Skeletal muscle cell (primary cell): ENCODE measurements at places on chromosomes 7 and 10.

- no peak for DNase-seq
Observed at GRCh38 chr10:131448171-131448570, 136.7 kb upstream of the TCERG1L start.

GRCh38 chr7:139940866-139941265 lies 111.8 kb downstream of the TBXAS1 start:
- DNase-seq = no peak

DNA sequence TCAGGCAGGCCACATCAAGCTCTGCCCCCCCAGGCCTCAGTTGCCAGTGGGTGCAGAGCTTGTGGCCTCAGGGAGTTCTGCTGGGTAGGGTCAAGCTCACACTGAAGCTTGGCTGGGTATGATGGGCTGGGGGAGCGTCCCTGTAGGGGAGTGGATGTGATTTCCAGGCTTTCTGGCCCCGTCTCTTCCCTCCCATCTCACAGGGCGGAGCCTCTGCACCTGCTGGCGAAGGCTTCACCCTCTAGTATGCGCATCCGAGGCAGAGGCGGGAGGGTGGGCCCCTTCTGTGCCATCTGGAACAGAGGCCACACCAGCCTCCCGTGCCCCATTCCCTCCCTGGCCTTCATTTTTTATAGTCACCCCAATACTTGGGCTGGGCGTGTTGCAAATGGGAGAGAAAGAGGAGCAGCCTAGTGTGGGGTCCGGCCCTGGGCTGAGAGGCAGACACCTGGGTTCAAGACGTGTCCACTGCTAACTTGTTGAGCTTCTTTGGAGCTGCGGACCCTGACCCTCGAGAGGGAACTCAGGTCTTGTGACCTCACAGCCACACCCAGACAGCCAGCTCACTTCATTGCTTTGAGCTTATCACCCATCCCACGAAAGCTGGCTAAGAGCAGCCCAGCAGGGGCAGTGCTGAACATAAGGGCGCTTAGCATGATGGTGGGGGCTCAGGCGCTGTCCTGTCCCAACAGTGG lies 2.3 kb downstream of the AQP1 start:
- no peak for DNase-seq

- DNase-seq = no peak
Observed at GRCh38 chr10:7210516-7210915, 200.3 kb downstream of the SFMBT2 start.

DNA sequence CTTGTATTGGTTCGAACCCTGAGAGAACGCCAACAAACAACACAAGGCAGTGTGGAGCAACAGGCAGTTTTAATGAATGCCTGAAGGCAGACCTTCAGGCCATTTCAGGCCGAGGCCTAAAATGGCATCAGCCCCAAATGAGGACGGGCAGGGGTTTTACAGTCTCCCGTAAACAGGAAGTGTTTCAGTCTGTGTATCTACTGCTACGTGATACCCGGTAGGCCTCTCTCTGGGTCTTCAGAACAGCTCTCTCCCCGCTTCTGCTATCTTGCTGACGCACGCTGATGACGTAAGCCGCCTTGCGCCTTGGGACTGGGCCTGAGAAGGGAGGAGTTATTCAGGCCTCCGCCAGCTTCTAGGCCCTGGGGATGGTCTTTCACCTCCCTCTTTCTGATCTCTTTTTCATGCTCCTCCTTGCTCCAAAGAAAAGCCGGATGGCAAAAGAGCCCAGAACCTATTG lies 67.7 kb downstream of the ST8SIA6 start:
- no peak for DNase-seq

- DNase-seq = no peak
Observed at GRCh38 chr10:70122742-70123141, 9.9 kb downstream of the AIFM2 start.
